Astrocyte of the cerebellum (primary cell): ENCODE measurements at places on chromosomes 1 and 21.

DNA sequence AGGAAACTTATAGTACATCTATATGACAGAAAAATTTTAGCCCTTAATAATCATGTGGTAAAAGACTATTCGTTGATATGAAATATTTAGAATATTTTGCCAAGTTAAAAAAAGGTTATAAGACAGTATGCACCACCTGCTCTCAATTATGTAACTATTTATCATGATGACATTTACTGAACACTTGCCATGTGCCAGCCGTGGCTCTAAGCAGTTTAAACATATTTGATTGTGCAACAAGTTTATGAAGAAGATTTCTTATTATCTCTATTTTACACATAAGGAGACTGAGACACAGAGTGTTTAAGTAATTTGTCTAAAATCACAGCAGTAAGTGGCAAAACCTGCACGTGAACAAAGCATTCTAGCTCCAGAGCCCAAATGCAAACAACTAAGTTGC lies 199.3 kb upstream of the JUN start:
- no peak for DNase-seq

DNA sequence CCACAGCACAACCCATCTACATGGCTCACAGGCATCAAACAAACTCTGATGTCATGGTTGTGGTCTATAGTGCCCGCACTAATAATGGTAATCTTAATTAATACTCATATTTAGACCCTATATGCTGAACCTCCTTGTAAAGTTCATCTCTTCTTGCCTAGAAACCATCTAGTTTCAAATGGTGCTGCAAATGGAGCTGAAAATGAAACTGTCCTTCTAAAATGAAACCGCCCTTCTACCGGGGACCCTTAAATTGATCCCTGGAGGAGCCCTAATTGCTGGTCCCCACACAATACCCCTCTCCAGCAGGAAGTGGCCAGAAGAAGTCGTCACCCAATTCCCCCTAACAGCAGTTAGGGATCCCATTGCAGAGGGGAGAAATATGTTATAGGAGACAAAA lies 612.6 kb downstream of the MRPL39 start:
- no peak for DNase-seq

- DNase-seq = no peak
Measured at GRCh38 chr1:215188302-215188950, 105.9 kb downstream of the KCNK2 start.

DNA sequence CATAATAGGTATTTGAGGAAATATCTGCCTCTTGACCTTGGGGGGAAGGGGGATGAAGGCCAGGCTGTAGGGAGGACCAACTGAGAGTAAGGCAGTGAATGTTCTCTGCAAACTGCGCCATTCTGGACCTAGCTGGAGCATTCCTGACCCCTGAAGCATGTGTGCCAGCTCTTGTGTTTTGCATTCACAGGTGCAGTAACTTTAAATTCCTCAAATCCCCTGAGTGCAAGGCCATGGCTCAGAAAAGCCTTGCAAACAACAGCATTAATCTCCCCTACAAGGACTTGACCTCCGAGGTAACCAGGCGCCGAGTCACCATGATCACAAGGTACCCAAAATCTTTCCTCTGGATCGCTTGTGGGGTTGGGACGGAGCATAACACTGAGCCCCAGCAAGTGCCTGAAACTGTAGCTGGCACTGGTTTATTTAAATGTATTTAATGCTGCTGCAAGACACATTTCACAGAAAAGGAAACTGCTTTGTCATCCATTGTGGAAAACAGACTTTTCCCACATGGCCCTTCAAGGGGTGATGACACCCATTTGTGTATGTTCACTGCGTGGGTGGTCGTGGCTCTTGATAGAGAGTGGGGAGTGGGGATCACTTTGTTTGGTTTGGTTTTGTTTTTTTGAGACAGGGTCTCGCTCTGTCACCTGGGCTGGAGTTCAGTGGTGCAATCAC lies 1.7 kb downstream of the MYOCOS start:
- DNase-seq = no peak

GRCh38 chr1:185308126-185308525 lies 8.9 kb downstream of the IVNS1ABP start:
- no peak for DNase-seq
